ENCODE measurements at places on chromosomes 6 and 20.

DNA sequence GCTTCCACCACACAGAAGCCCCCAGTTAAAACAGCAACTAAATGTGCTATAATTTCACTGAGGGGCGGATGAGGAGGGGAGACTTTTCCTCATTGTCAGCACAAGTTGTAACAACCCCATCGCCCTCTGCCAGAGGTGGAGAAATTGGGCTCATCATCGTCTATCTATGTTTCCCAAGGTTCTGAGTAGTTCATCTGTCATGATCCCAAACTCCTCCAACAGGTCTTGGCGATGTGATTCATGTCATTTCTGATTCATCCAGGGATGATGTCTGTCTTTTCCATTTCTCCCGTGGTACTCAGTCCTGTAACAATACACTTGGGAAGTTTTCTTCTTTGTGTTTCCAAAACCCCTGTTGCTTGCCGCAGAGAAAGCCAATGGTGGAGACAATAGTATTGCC, 51.0 kb downstream of the TFAP2A start:
- DNase-seq: no peak

- DNase-seq: no peak
Observed at GRCh38 chr6:39610221-39610620, 115.0 kb downstream of the KIF6 start.

DNA sequence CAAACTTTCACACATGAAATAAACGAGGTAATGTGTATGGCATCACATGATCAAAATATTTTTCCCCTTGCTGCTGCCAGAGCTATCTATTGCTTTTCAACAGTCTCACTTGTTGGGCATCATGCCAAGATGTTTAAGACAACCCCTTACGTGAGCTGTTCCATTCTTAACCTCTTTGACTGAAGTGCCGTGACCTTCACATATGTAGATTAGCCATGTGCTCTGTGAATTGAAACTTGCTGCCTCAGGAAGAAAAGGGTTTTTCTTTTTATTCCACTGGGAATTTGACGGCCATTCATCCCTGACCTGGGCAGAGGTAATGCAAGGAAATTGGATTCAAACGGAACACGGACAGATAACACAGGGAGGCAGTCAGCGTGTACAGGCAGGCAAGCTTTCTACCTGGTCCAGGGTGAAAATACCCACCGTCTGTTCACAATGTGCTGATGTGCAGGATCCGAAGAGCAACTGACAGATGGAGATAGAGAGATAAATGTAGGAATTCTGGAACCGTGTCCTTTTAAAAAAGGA, 14.2 kb downstream of the ARID1B start:
- peak; percentile 32 for DNase-seq

- no peak for DNase-seq
Observed at GRCh38 chr6:140897804-140898573, 1234.7 kb upstream of the GJE1 start.

- DNase-seq: no peak
Observed at GRCh38 chr20:48156951-48157700, 371.8 kb upstream of the SULF2 start.
